ENCODE measurements at places on chromosomes 1 and 21.

- no peak for DNase-seq
Measured at GRCh38 chr21:31886915-31887314, 14.1 kb downstream of the HUNK start.

GRCh38 chr21:15301014-15301413 is 236.2 kb upstream of the NRIP1 start:
- no peak for DNase-seq

GRCh38 chr1:8198522-8198921 is 119.4 kb upstream of the SLC45A1 start:
- no peak for DNase-seq

DNA sequence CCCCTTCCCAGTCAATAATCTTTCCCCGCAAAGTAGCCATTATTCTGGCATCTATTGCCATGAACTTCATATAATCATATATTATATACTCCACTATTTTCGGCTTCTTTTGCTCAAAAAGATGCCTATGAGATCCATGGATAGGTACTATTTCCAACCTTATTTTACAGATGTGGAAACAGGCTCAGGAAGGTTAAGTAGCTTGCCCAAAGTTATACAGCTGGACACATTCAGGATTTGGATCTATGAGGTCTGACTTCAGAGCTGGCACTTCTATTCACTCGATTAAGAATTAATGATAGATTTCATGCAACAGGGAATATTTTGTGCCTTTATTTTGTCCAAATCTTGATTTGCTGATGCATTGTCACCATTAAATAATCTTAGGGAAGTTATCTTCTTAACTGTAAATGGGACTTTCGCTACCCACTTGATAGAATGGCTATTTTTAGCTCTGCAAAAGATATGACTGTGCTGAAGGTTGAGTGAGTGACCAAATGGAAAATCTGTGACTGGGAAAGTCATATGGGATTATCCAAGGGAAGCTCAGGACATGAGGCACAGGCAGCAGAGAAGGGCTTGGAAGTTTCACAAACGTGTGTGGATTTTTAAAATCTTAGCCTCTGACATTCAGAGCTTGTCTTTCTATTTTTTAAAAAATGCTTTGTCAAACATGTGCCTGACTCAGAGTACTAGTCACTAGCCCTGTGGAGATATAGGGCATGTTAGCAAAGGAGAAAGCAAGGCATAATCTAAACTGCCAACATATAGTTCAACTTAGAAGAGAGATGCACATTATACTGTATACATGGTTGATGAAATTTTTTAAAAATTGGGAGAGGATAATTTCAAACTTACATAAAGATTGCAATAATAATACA is 36.5 kb downstream of the GIPC2 start:
- DNase-seq = no peak

DNA sequence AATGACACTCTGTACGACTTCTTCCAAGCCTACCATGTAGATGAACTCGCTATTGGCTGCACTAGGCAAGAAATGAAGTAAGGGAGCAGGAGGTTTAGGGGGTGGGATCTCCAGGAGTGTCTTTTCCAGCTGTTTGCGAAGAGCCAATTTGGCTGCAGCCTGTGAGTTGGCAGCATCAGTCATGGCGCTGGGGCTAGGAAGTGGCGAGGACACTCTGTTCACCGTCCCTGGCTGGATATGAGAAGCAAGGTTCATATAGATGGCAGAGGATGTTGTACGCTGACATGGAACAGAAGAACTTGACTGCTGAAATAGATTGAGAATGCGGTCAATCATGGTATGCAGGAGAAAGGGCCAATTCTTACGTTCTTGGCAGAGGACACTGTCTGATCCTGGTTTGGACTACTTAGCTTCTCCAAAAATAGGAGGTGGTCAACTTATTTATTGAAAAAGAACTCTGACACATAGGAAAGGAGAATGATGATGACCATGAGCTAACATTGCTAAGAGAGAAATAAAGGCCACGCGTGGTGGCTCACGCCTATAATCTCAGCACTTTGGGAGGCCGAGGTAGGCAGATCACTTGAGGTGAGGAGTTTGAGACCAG is 41.2 kb downstream of the SLC27A3 start:
- no peak for DNase-seq

- DNase-seq = no peak
Measured at GRCh38 chr1:192577145-192578140, 1.9 kb downstream of the RGS1 start.

DNA sequence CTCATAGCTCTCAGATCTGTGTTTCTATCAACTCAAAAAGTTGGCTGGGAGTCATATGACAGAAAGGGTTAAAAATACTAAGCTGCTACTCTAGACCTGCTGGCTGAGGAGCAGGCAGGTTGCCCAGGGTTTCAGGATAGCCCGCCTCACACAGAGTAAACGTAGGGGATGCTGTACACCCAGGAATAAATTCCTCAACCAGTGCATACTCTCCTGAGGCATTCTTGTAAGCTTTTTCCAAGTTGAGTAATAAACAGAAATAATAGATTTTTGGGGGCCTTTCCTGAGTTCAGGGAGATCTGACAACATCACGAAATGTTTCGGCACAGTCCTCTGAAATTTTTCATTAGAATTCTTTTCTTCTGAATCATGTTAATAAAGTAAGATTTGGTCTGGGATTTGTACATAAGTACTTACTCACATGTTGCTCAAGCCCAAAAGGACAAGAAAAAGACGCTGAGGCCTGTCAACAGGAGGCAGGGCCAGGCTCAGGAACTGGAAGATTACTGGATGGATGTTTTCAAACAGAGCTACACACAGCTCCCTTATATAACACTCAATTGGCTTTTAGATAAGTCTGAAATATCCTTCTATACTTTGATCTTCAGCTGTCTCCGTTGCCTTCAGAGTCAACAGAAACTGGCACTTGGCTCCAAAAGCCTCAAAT is 41.0 kb downstream of the TGFBR3 start:
- DNase-seq = no peak

DNA sequence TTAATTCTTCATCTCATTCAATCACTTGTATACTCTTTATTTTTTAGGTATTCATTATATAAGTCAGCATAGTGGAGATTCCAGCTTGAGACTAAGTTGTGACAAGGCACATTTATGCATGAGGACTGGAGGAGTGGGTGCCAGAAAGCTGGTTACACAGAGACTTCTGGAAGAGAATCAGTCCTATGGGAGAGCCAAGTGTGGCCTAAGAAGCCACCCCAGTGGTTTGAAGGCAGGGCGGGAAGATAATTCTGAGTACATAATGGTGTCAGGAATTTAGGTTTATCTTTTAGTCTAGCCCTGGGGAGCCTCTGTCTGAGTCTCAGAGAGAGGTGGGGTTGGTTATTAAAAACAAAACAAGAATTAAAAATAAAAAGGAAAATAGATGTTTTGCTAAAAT is 83.0 kb downstream of the SPAG17 start:
- no peak for DNase-seq
